ENCODE measurements at places on chromosomes 13 and 19. TPM values are rescaled to one million over a fixed set of nuclear protein-coding genes. Genes with fewer than 3 reads are reported as not detected.

Gene IGFL3
- 0.53 TPM for total RNA-seq

DNA sequence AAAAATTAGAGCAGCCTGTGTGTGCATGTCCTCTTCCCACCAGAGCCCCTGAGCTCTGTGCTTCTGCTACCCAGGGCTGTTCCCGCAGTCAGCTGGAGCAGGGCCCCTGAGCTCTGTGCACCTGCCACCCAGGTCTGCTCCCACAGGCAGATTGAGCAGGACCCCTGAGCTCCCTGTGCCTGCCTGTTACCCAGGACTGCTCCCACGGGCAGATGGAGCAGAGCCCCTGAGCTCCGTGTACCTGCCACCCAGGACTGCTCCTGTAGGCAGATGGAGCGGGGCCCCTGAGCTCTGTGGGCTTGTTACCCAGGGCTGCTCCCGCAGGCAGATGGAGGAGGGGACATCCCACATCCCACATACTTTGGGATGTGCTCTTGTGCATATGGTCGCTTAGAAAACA is 186.8 kb upstream of the SOX1 start:
- no peak for DNase-seq

DNA sequence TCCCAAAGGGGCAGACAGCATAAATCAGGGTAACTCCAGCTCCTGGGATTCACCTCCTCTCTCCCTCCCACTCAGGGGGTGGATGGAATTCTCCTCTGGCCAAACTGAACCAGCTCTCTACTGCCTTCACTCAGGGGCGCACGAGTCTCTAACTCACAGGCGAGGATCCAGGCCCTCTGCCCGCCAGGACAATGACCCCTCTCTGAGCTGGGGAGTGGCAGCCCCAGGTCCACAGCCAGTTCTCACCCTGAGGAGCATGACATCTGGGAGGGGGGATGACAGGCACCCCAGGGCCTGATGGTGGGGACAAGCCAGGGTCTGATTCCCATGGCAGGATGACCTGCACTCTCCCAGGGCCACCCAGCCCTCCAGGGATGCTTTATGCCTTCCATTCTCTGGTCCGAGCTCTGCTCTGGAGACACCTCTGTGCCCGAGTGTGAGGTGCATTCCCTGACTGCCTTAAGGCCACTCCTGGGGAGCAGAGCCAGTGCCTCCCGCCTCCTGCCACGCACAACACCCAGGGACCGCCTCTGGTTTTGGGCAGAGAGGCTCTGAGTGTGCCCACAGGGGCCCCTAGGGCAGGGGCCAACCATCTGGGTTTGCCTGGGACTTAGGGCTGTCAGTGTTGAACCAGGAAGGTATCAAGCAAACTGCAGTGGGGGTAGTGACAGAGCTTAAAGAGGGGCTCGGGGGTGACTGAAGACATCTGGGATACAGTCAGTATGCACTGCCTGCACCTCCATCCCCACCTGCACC is 66.2 kb downstream of the GNG7 start:
- no peak for DNase-seq

DNA sequence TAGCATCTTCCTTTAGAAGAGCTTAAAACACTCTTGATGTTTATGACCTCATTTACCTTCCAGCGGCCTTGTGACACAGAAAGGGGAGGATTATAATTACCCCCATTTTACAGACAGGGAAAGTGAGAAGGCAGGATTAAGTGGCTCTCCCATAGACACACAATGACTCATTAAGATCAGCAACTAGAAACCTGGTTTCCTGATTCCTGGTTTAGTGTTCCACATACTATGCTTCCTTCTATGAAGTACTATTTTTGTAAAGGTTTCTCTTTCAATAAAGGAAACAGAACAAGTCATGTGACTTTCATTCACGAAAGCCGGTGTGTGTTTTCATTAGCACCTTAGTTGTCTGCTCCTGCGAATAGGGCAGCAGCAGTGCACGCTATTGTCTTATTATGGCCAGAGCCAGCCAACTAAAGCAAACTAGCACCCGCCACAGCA is 8.3 kb downstream of the IRS2 start:
- peak; percentile 49 for DNase-seq

GRCh38 chr13:68368922-68369321 is 1138.8 kb upstream of the PCDH9 start:
- DNase-seq = no peak

GRCh38 chr13:45907503-45907902 is 56.0 kb upstream of the SIAH3 start:
- DNase-seq = no peak

GRCh38 chr13:112851107-112852038 is 117.6 kb upstream of the MCF2L start:
- DNase-seq = no peak
